Kidney tubule cell (primary cell): ENCODE measurements at places on chromosomes 3 and 15.

DNA sequence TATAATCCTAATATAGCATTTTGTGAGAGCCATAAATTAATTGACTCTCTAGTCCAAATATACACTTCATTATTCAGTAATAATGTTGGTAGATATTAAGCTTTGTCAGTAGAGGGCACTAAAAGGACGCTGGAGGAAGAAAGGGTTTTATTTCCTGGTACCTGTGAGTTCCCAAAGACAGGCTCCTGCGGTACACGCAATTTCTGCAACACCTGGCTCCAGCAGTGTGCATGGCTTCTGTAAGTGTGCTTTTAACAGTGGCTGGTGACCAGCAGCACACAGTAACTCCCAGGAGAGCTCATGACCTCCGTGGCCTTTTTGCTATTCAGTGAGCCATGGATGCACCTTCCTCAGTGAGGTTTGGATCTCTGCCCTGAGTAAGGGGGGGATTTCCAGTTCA lies 338.3 kb upstream of the ZNF385D start:
- peak; percentile 87 for DNase-seq

DNA sequence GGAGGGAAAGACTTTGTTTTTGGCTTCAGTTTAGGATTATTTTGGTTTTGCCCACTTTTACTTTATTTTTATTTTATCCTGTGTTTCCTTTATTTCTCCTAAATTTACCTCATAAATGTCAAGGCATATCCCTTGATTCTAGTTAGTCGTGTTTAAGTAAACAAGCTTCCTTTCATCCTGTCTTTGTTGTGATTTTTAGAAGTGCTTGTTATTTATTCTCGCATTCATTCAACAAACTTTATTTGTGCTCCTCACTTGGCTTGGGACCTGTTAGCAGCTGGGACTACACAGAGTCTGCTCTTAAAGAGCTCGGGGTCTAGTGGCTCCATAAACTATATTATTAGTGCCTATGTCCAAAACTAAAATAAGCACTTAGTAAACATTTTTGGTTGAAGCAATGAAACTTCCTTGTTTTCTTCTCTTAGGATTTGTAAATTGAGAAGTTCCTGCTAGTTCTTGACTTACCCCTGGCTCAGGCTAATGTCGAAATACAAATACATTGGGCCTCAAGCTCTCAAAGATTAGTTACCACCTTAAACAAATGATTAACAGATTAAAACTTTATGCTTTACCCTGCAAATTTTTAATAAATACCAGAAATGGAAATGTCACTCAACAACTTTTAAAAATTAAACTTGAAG lies 19.0 kb upstream of the DMXL2 start:
- no peak for DNase-seq

- DNase-seq, result no peak
Measured at GRCh38 chr15:48657950-48658591, 12.6 kb upstream of the FBN1 start.

- peak; percentile 95 for DNase-seq
Measured at GRCh38 chr3:102979682-102980354, 545.0 kb downstream of the ZPLD1 start.

GRCh38 chr3:58120075-58120812 lies 90.5 kb downstream of the DNASE1L3 start:
- no peak for DNase-seq

GRCh38 chr3:144051211-144051610 lies 79.6 kb downstream of the DIPK2A start:
- DNase-seq, result no peak

DNA sequence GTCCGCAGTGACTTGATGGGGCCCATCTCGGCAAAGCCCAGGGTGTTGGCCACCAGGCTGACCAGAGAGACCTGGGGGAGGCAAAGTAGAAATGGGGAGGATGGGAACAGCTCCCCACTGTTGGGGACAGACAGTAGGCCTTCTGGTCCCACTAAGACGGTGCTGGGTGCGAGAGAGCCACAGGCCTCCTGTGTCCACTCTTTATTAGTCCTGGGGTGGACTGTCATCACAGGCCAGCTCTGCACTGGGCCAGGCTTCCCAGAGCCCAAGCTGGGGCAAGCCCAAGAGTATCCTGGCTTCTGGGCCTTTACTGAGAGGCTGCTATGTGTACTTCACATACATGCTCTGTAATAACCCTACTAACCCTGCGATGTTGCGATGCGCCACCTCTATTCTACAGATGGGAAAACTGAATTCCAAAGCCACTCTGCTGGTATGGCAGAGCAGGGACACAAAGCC lies 66.4 kb downstream of the EXOG start:
- no peak for DNase-seq

GRCh38 chr15:88606070-88606794 lies 14.9 kb upstream of the AEN start:
- no peak for DNase-seq

GRCh38 chr15:43763819-43764446 lies 12.8 kb downstream of the ELL3 start:
- DNase-seq, result no peak
